Fibroblast of lung (primary cell): ENCODE measurements at places on chromosomes 5 and 9.

GRCh38 chr9:131290036-131290766 is 678 bp downstream of the PLPP7 start:
- no peak for DNase-seq

DNA sequence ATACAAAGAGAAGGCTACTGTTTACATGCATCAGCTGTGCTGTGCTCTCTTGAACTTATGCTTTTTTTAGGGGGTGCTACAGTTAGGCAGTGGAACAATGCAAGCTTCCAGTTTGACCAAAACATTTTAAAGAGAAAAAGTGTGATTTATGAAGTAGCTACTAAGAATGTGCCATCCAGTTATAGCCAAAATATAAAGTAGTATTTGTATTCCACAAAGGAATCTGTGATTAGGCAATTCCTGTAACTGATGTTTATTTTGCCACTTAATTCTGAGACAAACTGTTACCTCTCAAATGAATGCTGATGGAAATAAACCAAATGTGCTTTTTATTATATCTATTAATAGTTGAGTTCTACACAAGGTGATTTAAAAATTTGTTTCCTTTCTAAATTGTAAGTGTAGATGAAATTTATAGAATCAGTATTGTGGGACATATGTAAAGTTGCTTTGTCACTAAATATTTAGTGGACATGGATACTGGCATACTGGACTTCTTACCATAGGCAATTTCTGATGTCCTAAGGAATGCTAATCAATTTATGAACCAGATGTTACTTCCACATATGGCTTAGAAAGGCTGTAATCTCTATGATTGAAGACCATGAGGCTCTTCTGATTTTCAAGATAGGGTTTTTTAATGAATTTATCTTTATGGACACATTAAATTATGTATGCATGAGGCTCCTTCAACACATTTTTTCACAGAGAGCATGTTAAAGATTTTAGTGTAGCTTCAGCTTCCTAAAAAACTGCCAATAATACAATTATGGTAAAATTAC is 410.2 kb downstream of the PRR16 start:
- DNase-seq: peak; percentile 27

GRCh38 chr5:127280491-127281220 is 9.9 kb upstream of the MEGF10 start:
- DNase-seq: no peak

DNA sequence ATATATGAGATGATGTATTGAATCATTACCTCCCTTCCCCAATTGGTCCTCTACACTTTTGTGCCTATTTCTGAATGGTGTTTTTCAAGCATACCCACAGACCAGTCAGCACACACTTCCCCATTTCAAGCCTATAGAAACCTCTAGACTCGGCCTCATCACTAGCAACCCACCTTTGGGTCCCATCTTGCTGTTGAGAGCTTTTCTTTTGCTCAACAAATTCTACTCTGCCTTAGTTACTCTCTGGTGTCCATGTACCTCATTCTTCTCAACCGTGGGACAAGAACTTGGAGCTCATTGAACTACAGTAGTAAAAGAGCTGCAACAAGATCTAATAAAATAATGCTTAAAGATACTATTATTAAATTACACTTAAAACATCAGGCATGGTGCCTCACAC is 49.0 kb upstream of the KDM4C start:
- no peak for DNase-seq

DNA sequence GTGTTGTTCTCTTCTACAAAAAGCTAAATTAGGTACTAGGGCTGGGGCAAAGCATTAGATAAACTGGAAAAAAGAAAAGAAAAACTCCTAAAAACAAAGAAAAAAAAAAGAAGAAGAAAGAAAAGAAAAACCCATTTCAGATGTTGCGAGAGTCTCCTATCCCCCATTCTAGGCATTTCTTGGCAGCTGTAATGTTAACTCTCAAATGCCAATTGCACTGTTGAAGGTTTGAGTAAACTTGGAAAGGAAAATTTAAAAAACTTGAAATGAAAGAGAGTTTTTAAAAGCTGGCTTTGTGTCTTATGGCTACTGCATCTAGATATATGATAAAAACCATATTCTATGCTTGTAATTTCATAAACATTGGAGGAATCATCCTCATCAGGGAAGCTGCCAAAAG is 34.6 kb upstream of the CTSV start:
- no peak for DNase-seq

DNA sequence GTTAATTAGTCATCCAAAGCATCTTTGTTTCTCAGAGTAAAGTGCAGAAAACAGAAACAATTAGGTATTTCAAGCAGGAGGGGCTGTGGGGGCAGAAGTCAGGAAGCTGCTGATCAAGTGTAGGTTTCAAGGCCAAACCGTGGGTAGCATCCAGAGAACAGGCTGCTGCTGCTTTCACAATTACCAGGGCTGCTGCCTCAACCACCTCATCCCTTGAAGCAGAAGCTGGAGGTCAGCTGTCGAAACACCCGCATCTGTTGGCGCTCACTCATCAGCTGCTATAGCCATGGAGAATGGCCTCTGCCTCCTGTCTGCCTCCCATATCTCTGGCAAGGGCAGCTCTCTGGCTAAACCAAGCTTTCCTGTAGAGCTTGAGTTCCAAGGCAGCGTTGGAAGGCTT is 122.9 kb upstream of the OSMR start:
- DNase-seq: peak; percentile 24

GRCh38 chr9:994005-994404 is 17.6 kb downstream of the DMRT3 start:
- DNase-seq: no peak

GRCh38 chr9:72882117-72882775 is 70.6 kb downstream of the ALDH1A1 start:
- no peak for DNase-seq

DNA sequence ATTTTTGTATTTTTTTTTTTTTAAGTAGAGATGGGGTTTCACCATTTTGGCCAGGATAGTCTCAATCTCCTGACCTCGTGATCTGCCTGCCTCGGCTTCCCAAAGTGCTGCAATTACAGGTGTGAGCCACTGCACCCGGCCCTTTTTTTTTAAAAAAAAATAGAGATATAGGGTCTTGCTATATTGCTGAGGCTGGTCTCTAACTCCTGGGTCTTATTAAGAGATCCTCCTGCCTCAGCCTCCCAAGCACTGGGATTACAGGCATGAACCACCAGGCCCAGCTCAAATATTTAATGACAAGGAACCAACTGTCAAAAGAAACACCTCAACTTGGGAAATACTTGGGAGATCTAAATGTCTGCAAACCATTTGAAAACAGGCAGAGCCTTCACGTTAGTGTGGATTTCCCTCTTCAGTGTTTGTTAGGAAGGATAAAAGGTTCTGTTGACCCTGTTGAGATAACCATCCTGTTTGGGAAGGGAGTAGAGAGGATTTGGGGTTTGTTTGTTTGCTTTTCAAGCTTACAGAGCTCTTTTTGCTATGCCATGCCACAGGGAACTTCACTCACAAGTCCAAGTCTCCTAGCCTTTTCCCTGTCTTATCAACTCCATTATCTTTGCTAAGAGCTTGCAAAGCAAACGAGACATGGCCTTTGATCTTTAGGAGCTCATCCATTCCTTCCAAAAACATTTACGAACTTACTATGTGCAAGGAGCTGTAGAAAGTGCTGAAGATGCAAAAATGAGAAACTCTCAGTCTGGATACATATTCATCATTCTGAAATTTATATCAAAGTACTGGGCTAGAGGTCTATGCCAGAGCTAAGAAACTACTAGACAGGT is 7.5 kb downstream of the FAXDC2 start:
- DNase-seq: no peak

DNA sequence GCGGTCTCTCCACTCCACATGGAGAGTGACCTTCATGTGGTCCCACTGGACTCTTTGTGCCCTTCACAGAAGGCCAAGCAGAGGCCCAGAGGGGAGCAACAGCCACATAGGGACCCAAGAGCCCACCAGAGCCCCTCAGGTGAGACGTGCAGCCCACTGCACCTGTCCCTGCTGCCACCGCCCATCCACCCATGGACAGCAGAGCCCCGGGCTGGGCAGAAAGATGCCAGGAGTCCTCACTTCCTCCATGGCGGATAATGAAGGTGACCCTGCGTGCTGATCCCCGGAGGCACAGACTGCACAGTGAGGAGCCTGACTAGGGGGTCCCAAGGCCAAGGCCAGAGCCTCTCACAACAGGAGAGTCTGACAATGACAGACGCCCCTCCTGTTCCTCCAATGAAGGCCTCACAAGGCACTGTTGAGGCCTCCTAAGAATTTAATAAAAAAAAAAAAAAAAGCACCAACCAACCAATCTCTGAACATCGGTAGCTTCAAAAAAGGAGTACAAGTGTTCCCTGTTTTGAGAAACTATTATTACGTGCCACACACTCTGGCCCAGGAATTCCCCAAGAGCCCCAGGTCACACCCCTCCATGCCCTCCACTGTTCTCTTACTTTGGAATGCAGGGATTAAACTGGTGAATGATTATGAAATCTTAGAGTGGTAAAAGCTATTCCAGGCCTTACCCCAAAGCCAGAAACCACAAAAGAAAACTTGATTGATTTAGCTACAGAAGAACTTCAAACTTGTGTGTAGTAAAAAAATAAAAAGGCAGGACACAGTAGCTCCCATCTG is 2.8 kb upstream of the PPP1R26 start:
- DNase-seq: peak; percentile 44

DNA sequence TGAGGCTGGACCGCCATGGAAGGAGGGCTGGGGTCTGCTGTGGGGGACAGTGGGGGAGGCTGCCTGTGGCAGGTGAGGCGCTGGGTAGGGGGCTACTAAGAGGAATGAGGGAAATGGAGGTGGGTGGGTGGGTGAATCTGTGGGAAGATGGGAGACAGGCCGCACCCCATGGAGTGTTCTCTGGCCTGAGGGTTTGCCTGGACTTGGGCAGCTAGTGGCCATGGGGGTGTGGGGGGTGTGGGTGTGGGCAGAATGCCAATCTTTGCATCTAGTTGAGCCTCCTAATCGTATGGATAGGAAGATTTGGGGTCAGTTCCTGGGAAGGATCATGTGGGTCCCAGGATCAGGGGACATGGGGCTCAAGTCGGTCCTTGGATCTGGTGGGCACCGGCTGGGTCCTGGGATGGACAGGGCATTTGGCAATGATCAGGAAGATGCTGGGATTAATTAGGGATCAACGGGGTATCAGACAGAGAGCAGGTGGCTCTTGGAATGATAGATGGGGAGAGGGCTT is 518 bp downstream of the ZDHHC12 start:
- DNase-seq: no peak

DNA sequence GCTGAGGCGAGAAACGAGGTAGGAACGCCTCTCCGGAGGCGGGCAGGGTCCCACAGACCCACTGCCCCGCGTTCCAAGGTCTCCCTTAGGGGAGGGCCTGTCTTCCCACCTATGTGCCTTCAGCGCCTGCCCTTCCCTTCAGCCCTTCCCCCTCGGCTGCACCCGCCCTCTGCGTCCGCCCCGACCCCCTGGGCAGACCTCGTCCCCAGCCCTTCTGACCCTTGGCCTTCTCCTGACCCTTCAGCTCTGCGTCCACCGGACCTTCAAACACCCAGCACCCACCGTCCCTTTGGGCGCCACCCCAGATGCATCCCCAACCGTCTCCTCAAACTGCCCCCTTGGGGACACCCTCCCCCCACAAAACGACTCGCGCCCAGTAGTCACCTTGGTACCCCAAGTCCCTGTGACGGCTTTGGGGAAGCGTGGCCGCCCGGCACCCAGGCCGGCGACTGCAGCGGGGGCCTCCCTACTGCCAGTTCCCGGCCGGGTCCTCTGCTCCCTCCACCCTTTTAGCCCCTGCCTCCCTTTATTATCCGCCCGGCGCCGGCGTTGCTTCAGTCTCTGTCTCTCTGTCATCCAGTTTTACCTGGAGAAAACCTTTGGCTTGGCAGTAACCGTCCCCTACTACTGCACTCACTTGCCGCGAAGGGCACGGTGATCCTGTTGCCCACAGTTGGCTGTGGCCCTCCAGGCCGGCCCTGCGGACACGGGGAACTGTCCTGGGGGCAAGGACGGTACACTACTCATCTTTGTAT is 421 bp downstream of the RUSC2 start:
- peak; percentile 9 for DNase-seq

- DNase-seq: no peak
Measured at GRCh38 chr5:143397302-143398052, 6.0 kb downstream of the NR3C1 start.

DNA sequence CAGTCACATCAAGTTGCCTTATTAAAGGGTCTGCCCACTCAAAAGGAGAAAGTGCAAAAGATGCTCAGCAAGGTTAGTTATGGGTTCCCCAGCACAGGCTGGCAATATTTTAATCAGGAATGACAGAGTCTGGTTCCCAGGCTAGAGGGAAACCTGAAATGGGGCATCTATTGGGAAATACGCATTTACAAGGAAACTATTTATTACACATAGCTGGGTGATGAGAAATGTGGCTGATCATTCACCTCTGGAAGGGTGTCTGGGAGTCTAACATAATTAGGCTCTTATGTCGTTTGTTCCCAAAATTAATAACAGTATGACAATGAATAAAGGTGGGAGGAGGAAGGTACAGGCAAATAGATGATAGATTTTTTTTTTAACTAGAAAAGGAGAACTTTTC is 314.7 kb downstream of the ENC1 start:
- no peak for DNase-seq

GRCh38 chr5:73625372-73625943 is 538 bp upstream of the ARHGEF28 start:
- DNase-seq: peak; percentile 48

GRCh38 chr9:86034863-86035734 is 64.3 kb downstream of the GOLM1 start:
- peak; percentile 57 for DNase-seq

DNA sequence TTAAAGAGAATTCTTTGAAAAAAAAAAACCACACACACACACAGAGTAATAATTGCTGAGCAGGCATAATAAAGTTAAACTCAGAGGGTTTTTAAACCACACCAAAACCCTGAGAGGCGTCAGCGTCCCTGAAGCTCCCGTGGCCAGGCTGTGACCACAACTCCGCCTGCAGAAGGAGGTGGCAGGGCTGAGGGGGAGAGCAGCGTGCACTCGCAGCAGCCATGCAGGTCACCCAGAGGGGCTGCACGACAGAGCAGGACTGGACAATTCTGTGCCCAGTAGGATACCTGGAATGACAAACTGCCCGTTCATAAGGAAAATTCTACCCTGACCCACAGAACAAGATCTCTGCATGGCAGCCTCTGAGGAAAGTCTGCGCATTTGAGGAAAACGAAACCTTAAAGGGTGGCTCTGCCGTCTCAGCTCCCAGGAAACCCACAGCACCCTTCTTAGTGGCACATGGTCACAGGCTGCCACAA is 44.0 kb downstream of the ROR2 start:
- DNase-seq: no peak

DNA sequence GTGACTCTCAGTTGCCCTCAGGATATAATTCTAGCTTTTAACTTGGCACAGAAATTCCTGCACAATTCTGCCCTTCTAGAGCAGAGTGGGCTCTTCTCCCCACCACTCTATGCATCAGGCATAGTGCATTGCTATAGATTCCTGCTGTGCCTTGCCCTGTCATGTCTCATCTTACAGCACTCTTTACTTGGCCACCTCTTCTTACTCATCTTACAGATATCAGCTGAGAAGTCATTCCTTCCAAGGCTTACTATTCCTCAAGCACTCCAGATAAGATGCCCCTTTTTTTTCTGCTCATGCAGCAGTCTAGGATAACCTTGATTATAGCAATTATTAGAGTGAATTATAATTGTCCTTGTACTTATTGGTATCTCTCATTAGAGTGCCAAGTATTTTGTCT is 5.6 kb downstream of the FAM221B start:
- no peak for DNase-seq
